ENCODE measurements at places on chromosomes 6 and 20.

- DNase-seq, result no peak
Measured at GRCh38 chr6:106250953-106251352, 74.6 kb downstream of the ATG5 start.

GRCh38 chr20:47568019-47568418 is 66.3 kb downstream of the NCOA3 start:
- peak; percentile 89 for DNase-seq

- no peak for DNase-seq
Measured at GRCh38 chr6:72111611-72112010, 225.3 kb downstream of the RIMS1 start.

GRCh38 chr6:42448391-42448790 is 3.3 kb downstream of the TRERF1 start:
- no peak for DNase-seq

- DNase-seq, result peak; percentile 72
Measured at GRCh38 chr20:3224681-3225421, 14.1 kb downstream of the SLC4A11 start.
